ENCODE measurements at places on chromosomes 7 and 10.

- DNase-seq: no peak
Measured at GRCh38 chr10:93459466-93459865, 22.7 kb downstream of the MYOF start.

GRCh38 chr10:86601956-86602602, 52.3 kb upstream of the OPN4 start:
- no peak for DNase-seq

GRCh38 chr10:60170250-60170649, 219.4 kb downstream of the ANK3 start:
- DNase-seq: no peak

DNA sequence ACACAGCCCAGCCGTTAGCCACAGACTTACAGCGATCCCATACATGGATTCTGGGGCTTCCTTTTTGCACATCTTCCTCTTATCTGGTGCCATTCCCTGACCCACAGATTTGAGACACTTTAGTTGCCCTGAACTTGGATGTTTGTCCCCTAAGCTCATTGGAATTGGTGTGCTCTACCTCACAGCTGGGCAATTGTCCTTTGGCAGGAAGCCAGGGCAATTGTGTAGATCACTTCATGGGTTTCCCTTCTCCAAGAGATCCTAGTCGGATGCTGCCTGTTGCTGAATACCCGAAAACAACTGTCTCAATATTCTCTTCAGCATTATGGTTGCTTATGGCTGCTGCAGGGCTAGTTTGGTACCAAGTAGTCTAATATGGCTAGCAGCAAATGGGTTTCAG, 470.7 kb upstream of the MKI67 start:
- no peak for DNase-seq

- no peak for DNase-seq
Measured at GRCh38 chr10:93415693-93416092, 66.4 kb downstream of the MYOF start.

DNA sequence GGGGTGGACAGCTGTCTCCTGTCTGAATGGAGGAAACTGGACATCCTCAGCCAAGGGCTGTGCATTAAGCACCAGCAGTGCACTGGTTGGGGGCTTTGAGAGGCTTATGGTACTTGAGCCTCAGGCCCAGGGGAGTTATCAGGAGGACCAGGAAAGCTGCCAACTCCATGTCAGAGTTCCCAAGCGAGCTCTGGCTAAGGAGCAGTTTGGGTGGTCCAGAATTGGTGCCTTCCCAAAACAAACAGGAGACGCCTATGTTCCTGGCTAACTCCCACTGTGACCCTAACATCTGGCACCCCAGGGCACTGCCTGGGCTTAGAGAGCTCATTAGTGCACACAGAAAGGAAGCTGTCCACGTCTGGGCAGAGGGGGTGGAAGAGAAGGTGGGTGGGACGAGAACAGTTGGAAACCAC, 408.6 kb upstream of the NPVF start:
- no peak for DNase-seq

DNA sequence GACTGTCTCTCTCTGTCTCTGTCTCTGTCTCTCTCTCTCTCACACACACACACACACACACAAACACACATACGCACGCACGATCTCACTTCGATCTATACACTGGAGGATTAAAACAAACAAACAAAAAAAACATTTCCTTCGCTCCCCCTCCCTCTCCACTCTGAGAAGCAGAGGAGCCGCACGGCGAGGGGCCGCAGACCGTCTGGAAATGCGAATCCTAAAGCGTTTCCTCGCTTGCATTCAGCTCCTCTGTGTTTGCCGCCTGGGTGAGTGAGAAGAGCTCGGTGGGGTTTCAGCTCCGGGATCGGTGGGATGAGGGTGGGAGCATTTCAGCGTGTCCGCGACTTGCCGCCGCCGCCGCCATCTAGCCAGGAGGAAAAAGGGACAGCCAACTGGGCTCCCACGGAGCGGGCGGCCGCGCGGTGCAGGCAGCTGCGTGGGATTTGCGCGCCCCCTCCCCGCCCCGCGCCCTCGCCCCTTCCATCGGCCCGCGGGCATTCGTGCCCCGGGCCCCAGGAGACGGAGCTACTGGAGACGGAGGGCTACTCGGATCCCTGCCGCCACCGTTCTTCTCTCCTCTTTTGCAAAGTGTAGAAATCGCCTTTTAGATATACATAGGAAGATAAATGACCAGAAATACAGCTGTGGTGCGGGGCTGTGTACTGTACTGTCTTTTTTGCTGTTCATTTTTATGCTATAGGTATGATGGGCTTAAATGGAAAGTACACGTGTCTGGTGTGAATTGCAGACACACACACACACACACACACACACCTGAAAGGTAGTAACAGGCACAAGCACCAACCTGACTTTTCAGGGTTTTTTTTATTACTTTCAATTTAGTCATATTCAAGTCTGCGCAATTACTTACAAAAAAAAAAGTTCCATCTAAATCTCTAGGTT, 581 bp downstream of the PTPRZ1 start:
- DNase-seq: no peak

GRCh38 chr10:44301781-44302355, 83.0 kb downstream of the CXCL12 start:
- no peak for DNase-seq

GRCh38 chr10:66337211-66337610, 588.6 kb upstream of the LRRTM3 start:
- DNase-seq: no peak

GRCh38 chr7:132118641-132119040, 457.6 kb downstream of the PLXNA4 start:
- DNase-seq: no peak

- no peak for DNase-seq
Measured at GRCh38 chr7:63067897-63068585, 930.6 kb upstream of the ZNF722 start.

DNA sequence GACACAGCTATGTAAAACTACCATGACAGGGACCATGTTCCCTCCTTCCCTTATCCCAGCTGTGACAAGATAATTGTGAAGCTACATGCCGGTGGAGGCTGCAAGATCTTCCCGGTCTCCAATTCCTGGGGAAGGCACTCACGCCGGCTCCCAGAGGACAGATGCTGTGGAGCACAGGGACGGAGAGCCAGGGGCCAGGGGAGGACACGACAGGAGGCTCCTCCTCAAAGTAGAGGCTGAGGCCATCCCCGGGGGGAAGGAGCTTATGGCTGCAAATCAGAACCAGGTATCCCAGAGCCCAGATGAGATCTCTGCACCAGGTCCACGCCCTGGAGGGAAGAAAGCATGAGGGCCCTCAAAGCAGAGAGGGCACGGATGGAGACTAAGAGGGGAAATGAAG, 286.2 kb downstream of the TCERG1L start:
- DNase-seq: no peak

GRCh38 chr10:116171505-116171904, 101.5 kb downstream of the GFRA1 start:
- DNase-seq: no peak

GRCh38 chr7:106840342-106840741, 24.7 kb upstream of the PIK3CG start:
- no peak for DNase-seq

- DNase-seq: peak; percentile 67
Measured at GRCh38 chr7:149869867-149870266, 3.9 kb upstream of the ATP6V0E2 start.

GRCh38 chr10:28008054-28008453, 9.2 kb upstream of the ODAD2 start:
- no peak for DNase-seq

DNA sequence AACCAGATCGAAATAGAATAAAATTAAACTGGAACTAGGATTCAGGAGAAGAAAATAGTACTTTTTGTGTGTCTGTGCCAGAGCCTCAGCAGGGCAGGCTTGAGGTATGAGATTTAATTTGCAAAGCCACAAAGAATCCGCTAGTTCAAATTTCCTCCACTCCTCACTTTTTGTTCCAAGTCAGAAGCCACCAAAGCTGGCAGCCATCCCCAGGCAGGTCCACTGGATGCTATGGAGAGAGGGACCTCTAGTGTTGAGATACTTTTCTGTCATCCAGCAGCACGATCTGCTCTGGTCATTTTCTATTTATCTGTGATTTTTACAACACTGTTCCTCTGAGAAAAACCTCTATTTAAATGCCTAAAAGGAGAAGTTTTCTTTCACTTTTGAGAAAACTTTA, 147.9 kb upstream of the FRMD4A start:
- peak; percentile 18 for DNase-seq

DNA sequence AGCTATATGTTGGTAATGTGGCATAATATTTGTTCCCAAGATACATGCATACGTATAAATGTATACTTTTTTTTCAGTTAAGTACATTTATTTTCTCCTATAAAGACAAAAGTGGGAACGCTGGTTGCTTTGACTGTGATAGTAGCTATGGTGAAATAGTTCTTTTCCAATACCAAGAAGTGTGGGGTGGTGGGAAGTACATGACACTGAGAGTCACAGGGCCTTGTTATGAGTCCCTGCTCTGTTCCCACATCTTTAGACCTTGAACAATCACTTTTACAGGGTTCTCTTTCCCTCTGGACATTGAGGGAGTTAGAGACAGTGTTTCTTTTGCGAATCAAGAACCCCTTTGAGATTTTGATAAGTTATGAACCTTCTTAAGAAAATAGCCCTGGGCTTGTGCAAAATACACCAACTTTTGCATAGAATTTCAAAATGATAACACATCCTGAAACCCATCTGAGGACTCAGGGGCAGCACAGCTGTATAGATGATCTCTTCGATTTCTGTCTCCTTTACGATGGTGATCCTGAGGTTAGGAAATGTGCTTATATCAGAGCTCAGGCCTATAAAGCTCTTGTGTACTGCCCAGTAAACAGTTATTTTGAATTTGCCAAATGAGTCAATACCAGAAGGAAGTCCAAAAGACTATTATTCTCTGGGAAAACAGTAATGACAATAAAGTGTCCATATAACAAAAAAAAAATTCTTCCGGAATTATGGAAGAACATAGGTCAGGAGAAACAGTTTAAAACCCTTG, 1.1 kb downstream of the LMOD2 start:
- DNase-seq: no peak
